ENCODE measurements at places on chromosomes 16 and 17. TPM values are rescaled to one million over a fixed set of nuclear protein-coding genes. Genes with fewer than 3 reads are reported as not detected.
A peak's percentile ranks its signal among the peaks of the same experiment; 100 is the strongest.

- no peak for DNase-seq
These were observed 339.0 kb downstream of the SNX29 start for GRCh38 chr16:12315330-12316136.

- no peak for DNase-seq
These were observed 4.5 kb upstream of the ITGAX start for GRCh38 chr16:31350275-31351005.

DNA sequence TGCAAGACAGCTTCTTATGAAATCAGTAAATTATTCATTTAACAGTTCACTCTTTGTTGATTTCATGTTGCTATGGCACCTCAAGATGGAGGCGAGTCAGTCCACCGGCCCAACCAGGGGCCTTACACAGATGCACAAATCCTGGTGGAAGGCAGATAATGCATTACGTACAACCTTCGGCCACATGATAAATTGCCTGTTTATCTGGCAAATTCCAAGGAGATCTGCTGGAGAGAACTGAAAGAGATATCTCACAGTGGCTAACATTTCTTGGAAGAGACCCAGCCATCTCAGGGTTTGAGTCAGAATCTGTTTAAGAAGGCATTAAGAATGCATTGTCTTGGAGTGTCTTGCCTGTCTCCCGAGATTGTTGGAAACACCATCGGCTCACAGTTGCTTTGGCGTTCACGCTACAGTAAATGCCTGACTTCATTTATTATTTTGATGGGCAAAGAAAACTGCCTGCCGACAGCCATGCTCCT is 225.6 kb downstream of the MSI2 start:
- peak; percentile 30 for DNase-seq

DNA sequence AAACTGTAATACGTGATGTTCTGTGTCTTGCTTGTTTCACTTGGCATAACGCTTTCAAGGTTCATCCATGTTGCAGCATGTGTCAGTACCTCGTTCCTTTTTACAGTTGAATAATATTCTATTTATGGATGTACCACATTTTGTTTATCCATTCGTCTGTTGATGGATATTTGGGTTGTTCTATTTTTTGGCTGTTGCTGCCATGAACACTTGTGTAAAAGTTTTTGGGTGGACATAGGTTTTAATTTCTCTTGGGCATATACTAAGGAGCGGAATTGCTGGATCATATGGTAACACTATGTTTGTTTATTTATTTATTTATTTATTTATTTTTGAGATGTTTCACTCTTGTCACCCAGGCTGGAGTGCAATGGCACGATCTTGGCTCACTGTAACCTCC is 137.0 kb downstream of the MSI2 start:
- DNase-seq, result no peak

DNA sequence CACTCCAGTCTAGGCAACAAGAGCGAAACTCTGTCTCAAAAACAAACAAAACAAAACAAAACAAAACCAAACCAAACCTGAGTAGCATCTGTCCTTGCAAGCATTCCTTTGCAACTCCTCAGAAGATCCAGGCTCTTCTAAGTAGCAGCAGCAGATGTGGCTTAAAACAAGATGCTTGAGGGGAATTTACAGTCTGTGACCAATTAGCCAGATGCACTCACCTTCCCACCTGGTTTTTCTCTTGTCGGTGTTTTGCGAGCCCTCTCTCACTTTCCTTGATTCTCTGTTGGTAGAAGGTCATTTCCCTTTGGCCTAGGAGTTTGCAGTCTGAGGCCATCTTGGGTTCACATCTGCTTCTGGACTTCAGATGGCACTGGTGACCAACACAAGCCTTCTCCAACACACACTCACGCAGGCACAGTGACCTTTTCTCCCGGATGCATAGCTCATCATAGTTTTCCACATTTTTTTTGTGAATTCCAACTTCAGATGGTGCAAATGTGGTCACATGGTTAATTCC is 276.8 kb downstream of the STX8 start:
- no peak for DNase-seq

- DNase-seq, result peak; percentile 12
These were observed 205.4 kb upstream of the KCNJ16 start for GRCh38 chr17:69869667-69870066.

GRCh38 chr17:16384557-16384956 is 3.7 kb downstream of the UBB start:
- DNase-seq, result no peak

- peak; percentile 90 for DNase-seq
These were observed 24.3 kb upstream of the LASP1NB start for GRCh38 chr17:38900978-38901656.

GRCh38 chr17:3944485-3945388 is 19.5 kb downstream of the ATP2A3 start:
- no peak for DNase-seq

GRCh38 chr17:82332669-82333278 is 792 bp downstream of the SECTM1 start:
- no peak for DNase-seq

GRCh38 chr17:71713846-71714245 is 407.0 kb upstream of the SOX9 start:
- no peak for DNase-seq

GRCh38 chr17:27038676-27039075 is 255.2 kb upstream of the WSB1 start:
- DNase-seq, result no peak

CBX2 gene
- 11.1 TPM for total RNA-seq

HOXB9 gene
- 83.8 TPM for total RNA-seq

TNFSF13 gene
- total RNA-seq, result 5.2 TPM

C16orf54 gene
- not detected for total RNA-seq

OR3A2 gene
- not detected for total RNA-seq
